Omental fat pad (tissue), 4 donors: ENCODE measurements at places on chromosomes 11 and 22. TPM values are rescaled to one million over a fixed set of nuclear protein-coding genes. Genes with fewer than 3 reads are reported as not detected.

Gene USP2
- total RNA-seq = 0.94 TPM

Gene CALCA
- not detected for total RNA-seq

Gene MACROD1
- total RNA-seq = 13.8 TPM

DNA sequence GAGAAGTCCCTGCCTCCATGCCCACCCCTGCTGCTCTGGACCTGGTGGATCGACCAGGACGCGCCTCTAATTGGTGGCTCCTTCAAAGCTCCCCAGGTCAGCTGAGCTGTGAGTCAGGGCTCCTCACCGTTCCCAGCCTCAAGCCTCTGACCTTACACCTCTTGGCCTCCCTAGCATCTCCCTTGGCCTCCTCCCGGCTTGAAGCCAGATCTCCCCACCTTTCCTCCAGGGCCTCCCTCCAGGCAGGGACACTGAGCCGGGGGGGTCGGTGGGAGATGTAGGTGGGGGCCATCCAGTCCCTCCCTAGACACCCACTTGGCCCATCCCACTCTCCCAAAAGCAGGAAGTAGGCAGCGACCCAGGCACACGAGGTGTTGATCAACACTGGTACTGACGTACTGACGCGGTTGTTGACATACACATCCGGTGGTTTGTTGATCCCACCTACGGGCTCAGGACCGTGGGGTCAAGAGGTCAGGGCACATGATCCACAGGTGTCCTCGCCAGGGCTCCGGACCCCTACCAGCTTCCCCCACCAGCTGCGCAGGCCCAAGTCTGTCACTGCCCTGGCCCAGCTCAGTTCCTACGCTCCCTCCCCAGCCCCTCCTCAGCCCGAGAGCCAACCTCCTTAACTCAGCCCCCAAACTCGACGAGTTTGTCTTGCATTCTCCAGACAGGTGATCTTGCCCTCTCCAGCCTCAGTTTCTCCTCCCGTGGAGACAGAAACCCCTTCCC, 802 bp downstream of the ATG2A start:
- no peak for DNase-seq

- DNase-seq = no peak
These were observed 44.2 kb downstream of the NAV2 start for GRCh38 chr11:19756675-19757475.

DNA sequence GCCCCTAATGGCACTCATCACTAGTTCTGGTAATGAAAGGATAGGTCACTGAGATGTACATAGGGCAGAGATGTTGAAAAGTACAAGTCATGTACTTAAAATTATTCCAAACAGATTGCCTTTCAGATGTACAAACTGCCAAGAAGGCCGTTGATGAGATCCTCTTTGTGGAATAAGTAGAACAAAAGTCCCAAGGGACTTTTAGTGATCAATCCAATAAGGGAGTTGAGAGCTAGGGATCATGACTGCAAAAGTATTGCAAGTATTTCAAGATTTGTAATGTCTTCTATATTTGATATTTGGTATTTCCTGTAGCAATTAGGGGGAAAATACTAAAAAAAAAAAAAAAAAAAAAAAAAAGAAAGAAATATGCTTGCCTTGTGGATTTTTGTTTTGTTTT, 82.2 kb downstream of the ATG16L2 start:
- DNase-seq = no peak

- DNase-seq = no peak
These were observed 9.4 kb upstream of the SF1 start for GRCh38 chr11:64787526-64788320.

DNA sequence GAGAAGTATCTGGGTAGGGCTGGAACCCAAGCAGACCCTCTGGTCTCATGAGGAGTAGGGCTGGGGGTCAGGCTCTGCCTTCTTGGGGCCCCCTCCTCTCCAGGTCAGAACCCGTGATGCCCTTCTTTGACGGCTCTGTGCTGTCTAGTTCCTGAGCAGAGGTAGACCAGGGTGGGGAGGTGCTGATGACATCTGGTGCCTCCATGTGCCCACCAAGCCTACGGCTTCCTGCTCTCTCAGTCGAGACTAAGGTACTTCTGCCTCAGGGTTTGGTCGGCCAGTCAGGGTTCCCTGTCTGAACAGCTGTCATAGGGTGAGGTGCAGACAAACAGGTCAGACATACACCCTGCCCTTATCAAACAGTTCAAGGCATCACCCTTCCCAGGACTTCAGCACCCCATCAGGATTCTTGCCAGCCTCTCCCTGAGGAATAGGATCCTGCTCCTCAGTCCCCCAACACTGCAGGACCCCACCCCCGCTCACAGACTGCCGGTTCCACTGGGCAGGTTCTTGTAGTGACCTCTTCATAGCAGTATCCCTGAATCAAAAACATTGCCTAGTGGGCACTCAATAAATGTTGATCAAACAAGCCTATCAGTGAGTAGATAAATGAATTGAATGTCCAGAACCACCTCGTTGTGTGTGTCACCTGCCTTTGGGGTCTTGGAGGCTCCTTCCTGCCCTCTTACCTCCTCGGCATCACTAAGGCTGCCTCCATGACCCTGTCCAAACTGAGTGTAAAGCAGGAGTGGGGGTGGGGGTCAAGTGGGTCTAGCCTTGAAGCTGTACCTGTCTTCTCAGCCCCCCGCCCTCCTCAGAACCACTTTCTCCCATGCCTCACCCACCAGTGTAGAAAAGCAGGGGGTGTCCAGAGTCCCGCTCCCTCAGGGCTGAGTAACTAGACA, 158.2 kb downstream of the BUD13 start:
- no peak for DNase-seq

GRCh38 chr11:104895634-104896033, 2.6 kb downstream of the CASP12 start:
- DNase-seq = no peak

- DNase-seq = no peak
These were observed 5.5 kb upstream of the OR8K1 start for GRCh38 chr11:56340289-56340688.
